ENCODE measurements at places on chromosomes 2 and 18. TPM values are rescaled to one million over a fixed set of nuclear protein-coding genes. Genes with fewer than 3 reads are reported as not detected.
A peak's percentile ranks its signal among the peaks of the same experiment; 100 is the strongest.

The CFAP221 gene
- 25.1 TPM for polyA plus RNA-seq

The UGT1A4 gene
- not detected for polyA plus RNA-seq

The VAMP5 gene
- 34.7 TPM for polyA plus RNA-seq

The VPS4B gene
- 58.9 TPM for polyA plus RNA-seq

The WNT10A gene
- 1.8 TPM for polyA plus RNA-seq

The UPP2 gene
- polyA plus RNA-seq = 9.6 TPM

- DNase-seq = no peak
Measured at GRCh38 chr2:190717306-190717705, 68.4 kb downstream of the NAB1 start.

DNA sequence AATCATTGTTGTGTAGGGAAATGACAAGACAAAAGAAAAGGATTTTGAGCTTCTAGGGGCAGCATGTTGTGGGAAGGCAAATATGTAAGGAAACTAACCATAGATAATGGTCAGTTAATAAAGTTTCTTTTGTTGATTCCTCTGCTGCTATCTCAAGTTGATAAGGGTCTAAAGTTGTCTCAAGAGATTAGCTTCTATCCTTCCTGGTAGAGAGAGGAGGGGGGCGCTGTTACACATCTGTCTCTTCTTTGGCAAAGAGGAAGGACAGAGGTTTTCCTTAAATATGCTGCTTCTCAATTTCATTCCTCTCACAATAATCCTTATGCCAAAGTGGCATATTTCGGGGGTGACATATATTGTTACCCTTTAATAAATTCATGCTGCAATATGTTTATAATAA is 944.0 kb downstream of the DPP10 start:
- no peak for DNase-seq

DNA sequence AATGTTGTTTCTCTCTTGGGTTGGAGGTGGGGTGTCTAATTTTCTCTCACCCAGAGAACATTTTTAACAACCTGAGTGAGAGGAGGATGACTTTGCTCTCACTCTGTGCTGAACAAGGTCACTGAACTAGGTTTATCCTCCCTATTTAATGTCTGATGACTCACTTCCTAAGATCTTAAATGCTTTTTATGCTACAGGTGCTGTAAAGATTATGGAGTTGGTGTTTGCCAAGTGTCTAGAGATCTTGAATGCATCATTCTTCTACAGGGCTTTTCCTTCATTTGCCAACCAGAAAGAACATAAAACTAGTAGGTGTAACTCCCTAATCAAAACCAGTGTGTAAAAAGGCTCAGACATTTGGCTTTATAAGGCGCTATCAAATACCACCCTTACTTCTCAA is 350.5 kb upstream of the ETAA1 start:
- DNase-seq = no peak

GRCh38 chr2:188580738-188581137 is 289.1 kb downstream of the GULP1 start:
- DNase-seq = peak; percentile 4

- DNase-seq = no peak
Measured at GRCh38 chr2:180205621-180206235, 198.6 kb upstream of the CWC22 start.

The EPHA4 gene
- 58.4 TPM for polyA plus RNA-seq

GRCh38 chr18:31034541-31034940 is 8.0 kb downstream of the DSC3 start:
- DNase-seq = no peak

GRCh38 chr2:25151718-25152117 is 16.7 kb downstream of the POMC start:
- DNase-seq = no peak

DNA sequence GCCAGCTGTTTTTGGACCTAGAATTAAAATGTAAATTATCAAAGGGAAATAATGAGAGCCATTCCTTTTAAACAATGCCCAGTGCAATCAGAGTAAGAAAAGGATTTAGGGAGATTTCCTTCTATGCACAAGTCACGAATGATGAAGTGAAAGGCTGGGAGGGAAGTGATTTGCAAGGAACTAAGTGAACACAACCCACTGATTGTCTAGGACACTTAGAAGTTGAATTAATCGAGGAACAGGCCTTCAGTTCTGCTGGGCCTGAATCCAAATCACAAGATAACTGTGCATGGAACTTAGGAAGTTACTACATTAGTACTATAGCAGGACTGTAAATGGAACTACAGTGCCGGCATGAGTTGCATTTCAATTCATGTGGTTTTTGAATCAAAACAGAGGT is 17.7 kb downstream of the MAP2 start:
- DNase-seq = no peak

Data from renal cortex interstitium (tissue), 15 donors.